NCI-H2029 (cell line): ENCODE measurements at places on chromosomes 13 and 19.

- DNase-seq = peak; percentile 29
Observed at GRCh38 chr13:111598747-111599146, 278.3 kb downstream of the TEX29 start.

- DNase-seq = no peak
Observed at GRCh38 chr13:31846961-31847752, 107.8 kb downstream of the RXFP2 start.

DNA sequence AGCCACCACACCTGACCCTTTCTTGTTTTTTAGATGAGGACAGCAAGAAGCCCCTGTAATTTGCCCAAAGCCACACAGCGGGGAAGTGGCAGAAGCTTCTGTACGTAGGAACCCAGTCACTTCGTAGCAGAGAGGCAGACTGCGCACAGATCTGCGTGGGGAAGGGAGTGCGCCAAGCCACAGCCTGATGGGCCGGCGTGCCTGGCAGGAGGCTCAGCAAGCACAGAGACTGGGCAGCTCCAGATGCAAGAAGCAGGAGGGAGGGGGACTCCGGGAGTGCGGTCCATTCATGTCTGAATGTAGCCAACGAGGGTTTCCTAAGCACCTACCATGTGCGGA lies 347 bp upstream of the TJP3 start:
- no peak for DNase-seq

GRCh38 chr19:29529646-29530539 lies 4.1 kb downstream of the VSTM2B start:
- no peak for DNase-seq

DNA sequence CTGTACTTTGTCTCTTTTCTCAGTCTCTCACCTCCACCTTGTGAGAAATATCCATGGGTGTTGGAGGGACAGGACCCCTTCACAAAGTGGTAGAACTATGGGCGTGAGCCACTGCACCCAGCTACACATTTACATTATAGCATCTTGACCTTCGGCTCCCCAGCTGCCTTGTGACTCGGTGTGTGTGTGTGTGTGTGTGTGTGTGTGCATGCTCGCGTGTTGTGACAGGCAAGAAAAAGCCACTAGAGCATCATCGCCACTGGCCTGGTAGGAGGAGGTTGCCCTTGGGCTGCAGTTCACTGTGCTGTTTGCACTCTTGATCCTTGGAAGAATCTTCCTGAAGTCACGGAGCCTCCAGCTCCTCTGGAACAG lies 13.7 kb upstream of the ZNF888 start:
- DNase-seq = no peak

GRCh38 chr13:90652036-90652435 lies 695.5 kb upstream of the MIR17HG start:
- no peak for DNase-seq

DNA sequence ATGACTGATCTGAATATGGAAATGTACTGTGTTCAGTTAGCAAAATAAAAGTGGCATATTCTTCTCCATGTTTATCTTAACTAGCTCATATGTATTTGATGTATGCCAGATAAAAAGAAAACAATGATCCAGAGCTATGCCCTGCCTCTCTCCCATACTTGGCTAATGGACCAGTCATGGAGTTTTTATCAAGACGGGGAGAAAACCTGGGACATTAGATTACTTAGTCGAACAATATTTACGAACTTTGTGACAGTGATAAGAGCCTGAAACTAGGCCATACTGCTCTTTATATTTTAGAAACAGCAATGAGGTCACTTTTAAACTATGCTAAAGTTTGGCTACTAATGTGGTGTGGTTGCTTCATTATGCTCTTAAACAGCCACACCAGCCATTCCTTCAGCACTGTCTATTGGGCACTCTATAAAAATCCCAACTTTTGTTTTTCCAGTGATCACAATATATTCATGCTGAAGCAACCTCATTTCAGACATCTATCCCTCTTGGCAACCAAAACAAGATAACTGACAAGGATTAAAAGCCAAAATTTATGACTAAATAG lies 265.0 kb downstream of the FGF14 start:
- no peak for DNase-seq

GRCh38 chr13:67421475-67421874 lies 191.3 kb upstream of the PCDH9 start:
- no peak for DNase-seq
